HAP-1 (cell line): ENCODE measurements at places on chromosomes 4 and X.
A peak's percentile ranks its signal among the peaks of the same experiment; 100 is the strongest.

DNA sequence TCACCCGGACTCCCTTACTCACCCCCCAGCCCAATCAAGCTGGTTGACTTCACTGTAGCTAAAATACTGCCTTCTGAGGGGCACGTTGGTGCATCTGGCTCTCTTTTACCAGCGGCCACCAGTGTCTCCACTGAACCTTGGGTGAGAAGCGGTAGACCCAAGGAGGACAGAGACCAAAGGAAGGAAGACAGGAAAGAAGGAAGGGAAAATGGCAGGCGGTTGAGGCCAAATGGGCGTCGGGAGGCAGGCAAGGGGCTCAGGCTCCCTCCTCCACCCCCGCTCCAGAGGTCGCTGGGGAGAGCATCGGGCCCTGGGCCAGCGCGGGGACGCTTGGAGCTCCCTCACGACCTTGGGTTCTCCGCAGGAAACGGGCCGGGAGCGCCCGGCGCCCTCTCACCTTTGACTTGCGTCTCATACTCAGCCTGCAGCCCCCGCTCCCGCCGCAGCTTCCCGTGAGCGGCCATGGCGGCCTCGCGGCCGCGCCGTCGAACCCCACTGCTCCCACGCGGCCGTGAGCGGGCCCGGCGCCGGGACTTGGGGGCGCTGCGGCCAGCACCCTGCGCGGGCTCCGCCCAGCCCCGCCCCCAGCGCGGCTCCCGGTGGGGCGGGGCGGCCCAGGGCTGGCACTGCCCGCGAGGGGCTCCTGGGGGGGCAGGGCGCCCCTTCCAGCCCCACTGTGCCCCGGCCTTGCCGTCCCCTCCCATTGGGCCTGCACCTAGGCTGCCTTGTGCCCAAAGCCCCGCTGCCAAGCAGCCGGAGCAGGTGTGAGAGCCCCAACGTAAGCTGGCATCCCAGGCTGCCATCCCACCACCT lies at the start of gene ARHGAP4:
TSS of gene ARHGAP4 (minus strand) at position 526 of the 813 bp plus-strand sequence. CDS start at position 464, 62 bp downstream.
- DNase-seq, result peak; percentile 55

GRCh38 chrX:110125446-110126162 lies 122.7 kb downstream of the TMEM164 start:
- DNase-seq, result peak; percentile 29

GRCh38 chr4:1664141-1664540 lies 20.0 kb downstream of the FAM53A start:
- DNase-seq, result no peak

GRCh38 chrX:14899607-14900006 lies 26.4 kb downstream of the MOSPD2 start:
- DNase-seq, result no peak

GRCh38 chr4:6603128-6603527 lies 28.1 kb downstream of the MAN2B2 start:
- DNase-seq, result no peak

DNA sequence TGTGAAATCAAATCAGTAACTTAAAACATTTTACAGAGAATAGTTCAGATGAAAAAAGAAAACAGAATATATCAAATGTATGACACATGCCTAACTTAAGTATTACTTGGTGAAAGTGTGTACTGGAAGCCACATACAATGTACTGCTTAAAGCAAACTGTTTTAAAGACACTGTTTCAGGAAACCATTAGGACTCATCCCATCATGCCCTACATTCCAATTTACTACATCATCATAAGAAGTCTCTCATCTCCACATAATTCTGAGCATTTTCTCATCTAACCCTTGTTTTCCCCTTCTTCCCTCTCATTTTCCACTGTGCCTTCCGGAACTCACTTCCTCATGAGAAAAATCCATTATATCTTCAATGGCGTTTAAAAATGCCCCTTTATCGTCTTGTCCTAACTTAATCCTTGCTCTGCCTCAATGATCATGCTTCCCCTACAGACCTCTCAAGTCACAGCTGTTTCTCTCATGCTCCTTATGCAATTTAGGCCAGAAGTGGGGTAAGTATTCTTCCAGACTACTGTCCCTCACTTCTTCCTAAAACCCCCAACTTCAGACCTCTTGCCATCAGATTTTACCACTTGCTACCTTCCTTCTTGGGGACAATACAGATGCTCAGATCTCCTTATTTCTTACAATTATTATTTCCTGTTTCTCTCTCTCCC lies 26.8 kb upstream of the FGF5 start:
- no peak for DNase-seq

DNA sequence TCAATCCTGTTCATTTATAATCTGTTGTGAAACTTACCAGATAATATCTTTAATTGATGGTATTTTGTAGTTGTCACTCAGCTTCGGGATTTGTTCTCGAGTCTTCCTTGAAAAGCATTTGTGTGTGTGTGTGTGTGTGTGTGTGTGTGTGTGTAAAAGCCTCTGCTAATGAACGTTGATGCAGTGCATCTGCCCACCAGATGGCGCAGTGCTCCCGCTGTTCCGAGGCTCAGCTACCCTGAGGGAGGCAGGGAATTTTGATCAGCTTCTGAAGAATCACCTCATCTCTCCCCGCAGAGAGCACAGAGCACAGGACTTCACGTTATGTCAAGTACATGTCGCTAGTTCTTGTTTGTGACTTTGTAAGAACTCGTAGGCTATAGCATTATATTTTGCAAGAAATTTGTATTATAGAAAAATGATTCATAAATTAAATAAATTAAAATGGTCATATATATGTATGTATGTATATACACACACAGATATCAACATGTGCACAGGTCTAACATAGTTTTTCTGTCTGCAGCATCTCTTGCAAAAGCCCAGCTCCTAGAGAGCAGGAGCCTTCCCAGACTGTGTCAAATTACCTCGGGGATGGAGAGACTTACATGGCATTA lies 316.7 kb upstream of the IGFBP7 start:
- DNase-seq, result peak; percentile 63

DNA sequence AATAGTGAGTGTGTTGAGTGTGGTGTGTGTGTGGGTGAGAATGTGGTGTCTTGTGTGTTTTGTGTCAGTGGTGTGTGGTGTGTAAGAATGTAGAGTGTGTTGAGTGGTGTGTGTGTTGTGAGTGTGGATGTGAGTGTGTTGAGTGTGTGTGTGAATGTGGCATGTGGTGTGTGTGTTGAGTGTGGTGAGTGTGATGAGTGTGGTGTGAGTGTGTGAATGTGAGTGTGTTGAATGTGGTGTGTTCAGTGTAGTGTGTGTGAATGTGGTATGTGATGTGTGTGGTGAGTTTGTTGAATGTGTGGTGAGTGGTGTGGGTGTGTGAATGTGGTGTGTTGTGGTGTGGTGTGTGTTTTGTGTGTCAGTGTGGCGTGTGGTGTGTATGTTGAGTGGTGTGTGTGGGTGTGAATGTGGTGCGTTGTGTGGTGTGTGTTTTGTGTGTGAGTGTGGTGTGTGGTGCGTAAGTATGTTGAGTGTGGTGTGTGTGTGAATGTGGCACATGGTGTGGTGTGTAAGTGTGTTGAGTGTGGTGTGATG lies 60.8 kb upstream of the SORCS2 start:
- no peak for DNase-seq

- no peak for DNase-seq
Measured at GRCh38 chrX:10569946-10570345, 50.4 kb downstream of the MID1 start.

DNA sequence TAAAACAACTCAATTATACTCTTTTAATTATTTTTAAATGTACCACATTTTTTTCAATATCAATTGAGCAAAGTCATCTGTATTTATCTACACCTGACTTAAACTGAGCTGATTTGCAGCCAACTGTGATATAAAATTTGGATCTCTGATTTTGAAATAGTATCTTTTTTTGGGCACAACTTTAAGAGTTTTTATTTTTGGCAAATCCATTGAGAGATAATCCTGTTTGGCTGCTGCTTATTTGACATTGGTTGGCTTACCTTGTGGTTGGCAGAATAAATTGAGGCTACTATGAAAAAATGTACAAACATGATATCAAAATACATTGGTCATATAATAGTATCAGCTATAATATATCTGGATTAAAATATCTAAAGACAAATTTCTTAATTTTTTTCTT lies 656.0 kb upstream of the NDST4 start:
- DNase-seq, result no peak

DNA sequence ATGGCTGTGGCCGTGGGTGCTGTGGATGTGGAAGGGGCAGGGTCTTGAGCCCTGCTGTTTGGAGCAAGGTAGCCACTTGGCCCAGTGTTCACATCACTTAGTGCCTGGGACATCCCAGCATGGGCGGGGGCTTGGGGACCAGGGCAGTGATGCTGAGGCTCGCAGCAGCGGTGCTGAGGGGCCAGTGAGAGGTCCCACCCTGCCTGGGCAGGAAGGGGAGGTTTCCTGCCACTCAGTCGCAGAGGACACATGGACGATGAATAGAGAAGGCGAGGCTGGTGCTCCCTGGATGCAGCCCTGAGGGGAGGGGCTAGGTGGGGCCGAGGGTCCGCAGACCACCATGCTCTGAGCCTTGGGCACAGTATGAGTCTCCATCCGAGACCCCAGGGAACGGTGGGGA lies 25.7 kb downstream of the DOK7 start:
- no peak for DNase-seq

DNA sequence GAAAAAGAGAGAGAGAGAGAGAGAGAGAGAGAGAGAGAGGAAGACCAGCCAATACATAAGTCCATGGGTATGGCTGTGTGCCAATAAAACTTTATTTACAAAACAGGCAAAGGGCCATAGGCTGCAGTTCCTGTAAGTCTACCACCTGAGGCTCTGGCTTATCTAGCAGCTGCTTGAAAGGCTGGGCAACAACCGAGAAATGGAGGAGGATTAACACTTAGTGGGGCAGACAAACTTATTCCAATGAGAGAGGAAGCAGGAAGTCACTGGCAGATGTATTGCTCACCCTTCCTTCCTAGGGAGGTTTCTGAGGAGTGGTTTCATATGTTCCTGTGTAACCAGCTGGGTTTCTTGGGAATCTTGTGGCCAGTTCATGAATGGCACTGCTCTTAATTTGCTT lies 4.7 kb upstream of the GPR143 start:
- no peak for DNase-seq

- no peak for DNase-seq
Measured at GRCh38 chr4:138034871-138035270, 207.3 kb downstream of the SLC7A11 start.

DNA sequence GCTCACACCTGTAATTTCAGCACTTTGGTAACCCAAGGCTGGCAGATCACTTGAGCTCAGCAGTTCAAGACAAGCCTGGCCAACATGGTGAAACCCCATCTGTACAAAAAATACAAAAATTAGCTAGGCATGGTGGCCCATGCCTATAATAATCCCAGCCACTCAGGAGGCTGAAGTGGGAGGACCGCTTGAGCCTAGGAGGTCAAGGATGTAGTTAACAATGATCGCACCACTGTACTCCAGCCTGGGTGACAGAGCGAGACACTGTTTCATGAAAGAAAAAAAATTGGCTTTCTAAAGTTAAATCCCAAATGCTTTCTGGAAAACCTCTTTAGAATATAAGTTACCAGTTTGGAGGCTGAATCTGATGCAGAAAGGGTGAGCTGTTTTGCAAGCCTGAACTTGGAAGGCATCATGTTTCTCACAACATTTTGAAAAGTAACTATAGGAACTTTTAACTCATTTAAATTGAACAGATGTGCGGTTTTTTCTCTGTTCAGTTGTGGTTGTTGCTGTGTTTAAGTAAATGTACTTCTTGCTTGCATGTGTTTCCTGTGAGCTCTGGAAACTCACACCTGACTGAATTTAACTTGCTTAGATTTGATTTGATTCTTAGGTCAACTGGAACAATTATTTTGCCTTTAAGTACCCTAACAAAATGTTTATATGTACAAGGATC lies 39.8 kb upstream of the TMEM131L start:
- DNase-seq, result no peak

DNA sequence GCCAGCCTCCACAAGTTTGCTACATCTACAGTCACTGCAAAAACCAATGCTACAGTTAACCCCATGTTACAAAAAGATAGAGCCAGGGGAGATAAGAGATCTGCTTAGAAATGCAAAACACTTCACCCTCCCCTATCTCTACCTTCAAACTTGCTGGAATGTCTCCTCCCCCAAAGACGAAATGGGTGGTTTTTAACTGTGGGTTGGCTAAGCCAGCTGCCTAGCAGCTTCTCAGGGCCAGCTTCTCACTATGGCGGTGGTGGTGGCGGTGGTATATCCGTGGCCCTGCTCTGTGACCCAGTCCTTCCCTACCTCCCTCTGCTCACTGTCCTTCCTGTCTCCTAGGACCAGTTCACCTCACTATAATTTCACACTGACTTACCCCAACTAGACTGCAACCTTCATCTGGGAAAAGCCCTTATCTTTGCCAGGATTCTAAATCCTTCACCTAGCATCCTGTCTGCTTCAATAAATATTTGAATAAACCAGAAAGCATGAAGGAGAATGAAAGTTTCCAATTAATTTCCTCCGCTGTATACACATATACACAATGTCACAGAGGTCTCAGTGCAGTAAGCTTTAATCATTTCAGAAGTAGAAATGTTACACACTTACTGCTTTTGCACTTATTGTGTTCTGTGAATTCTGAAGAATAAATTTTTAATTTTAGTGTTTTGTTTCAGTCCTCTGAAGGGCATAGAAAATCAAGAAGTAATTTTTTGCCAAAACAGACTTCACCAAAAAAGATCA lies 46.3 kb downstream of the SH3KBP1 start:
- no peak for DNase-seq

GRCh38 chr4:87044511-87045233 lies 109.9 kb downstream of the AFF1 start:
- peak; percentile 26 for DNase-seq

- no peak for DNase-seq
Measured at GRCh38 chr4:10664408-10664807, 20.2 kb downstream of the CLNK start.

DNA sequence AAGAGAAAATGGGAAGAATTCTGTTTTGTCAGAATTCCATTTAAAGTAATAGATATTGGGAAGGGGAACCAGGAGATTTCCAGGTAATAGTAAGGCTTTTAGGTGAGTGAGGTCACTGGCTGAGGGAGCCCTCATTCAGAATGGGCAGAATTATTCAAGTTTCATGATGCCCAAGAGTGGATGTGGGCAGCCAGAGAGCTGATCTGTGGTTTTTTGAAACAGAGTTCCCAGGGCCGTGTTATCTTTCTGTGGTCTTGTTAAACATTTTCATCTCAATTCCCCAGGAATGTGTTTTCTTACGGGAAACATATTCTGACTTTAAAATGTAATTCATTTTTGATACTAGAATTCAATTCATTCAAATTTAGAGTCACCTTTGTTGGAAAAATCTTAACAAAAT lies 182.0 kb upstream of the AADAT start:
- no peak for DNase-seq

DNA sequence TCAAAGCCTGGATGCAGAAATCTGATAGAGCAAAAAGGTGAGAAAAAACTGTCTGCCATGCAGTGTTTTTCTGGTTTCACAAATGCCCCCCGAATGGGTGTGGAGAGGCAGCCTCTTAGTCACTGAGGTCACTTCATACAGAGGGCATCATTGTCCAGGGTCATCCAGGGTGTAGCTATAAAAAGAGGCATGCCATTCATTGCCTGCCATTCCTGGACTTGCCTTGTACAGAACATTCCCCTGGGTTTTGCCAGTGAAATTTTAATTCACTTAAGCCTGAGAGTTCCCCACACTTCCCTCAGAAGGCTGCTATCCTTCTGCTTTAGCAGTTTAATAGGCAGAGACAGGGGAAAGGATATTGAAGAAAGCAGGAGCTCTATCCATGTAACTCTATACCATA lies 230.3 kb downstream of the UNC5C start:
- DNase-seq, result no peak

- DNase-seq, result no peak
Measured at GRCh38 chr4:48130100-48130499, 4.0 kb downstream of the TXK start.
